SW 1271 (cell line): ENCODE measurements at places on chromosomes 11 and 22.

GRCh38 chr11:63710476-63711217 lies 29.3 kb downstream of the RTN3 start:
- no peak for DNase-seq

DNA sequence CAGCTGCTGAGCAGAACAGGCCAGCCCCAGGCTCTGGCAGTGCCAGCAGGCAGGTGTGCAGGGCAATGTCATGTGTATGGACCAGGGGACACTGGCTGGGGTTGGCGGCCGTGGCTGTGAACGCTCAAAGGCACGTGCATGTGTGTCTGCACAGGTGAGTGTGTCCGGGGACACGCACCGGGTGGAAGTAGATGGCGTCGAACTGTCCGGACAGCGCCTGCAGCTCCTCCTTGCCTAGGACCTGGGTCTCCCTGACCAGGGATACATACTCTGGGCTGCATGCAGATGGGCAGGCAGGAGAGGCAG lies 863 bp downstream of the HDAC10 start:
- DNase-seq, result no peak

DNA sequence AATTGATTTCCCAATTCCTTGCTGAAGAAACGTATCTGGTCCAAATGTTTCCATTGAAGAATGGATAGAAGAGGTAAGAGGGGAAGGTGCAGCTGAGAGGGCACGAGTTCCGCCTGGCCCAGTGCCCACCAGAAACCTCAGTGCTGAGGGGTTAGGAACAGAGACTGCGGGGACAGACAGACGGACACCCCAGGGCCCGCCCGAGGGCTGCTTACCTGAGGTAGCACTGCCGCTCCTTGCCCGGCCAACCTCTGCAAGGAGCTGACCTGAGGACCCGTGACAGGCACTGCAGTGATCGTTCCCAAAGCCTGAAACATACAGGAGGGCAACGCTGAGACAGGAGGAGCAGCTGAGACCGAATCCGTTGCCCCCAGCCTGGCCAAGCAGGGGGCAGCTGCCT lies 89.6 kb downstream of the PHF21B start:
- no peak for DNase-seq

DNA sequence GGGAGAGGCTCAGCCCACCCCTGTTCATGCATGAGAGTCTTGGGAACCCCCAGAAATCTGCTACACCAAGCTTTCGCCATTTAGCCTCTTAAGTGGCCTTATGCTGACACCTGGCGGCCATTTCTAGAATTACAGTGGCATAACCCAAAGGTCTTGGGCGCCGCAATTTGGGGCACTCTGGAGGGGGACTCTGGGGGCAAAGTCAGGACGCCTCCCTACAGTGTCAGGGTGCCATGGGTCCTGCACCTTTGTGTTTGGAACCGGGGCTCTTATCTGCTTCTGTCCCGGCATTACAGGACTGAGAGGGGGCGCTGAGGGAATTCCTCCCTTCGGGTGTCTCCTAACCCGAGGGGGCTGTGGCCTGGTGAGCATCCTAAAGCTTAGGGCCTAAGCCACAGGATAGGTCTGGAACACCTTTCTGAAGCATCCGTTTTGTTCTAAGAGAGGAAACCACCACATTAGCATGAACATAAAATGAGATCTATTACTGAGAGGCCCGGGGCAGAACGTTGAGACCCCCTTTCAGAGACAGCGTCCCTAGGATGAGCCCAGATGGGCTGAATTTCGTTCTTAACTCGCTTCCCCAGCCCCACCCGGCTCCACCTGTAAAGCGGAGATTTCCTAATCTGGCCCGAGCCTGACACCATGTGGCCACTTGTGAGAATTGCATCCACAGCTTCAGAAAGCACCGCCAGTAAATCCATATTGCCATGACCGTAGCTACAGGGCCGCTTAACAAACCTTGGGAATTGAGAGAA lies 9.3 kb downstream of the INS start:
- peak; percentile 62 for DNase-seq

DNA sequence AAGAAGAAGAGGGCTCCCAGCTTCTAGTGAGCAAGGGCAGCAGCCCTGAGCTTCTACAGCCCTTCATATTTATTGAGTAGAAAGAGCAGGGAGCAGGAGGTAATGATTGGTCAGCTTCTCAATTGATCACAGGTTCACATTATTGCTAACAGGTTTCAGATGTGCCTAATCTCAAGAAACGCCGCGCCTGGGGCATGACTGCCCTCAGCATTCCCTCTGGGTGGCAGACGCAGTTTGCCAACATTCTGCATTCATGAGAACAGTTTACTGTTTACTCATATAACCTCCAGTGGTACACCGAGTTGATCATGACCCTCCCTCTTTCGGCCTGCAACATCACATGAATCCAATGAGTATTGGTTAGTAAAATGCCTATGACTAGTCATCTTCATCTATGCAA lies 4.7 kb upstream of the ZNF74 start:
- no peak for DNase-seq

- DNase-seq, result no peak
Measured at GRCh38 chr11:117876341-117877119, at the start of gene FXYD6. Gene FXYD6, minus strand, starts transcription at chr11:117876658. Its CDS starts 33,882 bp downstream, at chr11:117842776.

GRCh38 chr11:84249344-84250135 lies 963.4 kb upstream of the CCDC90B start:
- DNase-seq, result no peak

DNA sequence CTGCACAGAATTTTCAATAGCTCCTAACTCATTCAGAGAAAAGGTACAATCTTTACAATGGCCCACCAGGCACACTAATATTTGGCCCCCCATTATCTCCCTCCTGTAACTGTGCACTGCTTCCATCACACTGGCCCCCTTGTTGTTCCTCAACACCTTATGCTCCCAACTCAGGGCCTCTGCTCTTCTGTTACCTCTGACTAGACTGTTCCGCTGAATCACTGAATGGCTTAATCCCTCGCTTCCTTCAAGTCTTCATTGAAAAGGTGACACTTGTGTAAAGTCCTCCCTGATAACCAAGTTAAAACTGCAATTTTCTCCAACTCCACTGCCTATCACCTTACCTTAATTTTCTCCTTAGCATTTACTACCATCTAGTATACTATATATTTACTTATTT lies 21.8 kb downstream of the PIK3C2A start:
- no peak for DNase-seq

DNA sequence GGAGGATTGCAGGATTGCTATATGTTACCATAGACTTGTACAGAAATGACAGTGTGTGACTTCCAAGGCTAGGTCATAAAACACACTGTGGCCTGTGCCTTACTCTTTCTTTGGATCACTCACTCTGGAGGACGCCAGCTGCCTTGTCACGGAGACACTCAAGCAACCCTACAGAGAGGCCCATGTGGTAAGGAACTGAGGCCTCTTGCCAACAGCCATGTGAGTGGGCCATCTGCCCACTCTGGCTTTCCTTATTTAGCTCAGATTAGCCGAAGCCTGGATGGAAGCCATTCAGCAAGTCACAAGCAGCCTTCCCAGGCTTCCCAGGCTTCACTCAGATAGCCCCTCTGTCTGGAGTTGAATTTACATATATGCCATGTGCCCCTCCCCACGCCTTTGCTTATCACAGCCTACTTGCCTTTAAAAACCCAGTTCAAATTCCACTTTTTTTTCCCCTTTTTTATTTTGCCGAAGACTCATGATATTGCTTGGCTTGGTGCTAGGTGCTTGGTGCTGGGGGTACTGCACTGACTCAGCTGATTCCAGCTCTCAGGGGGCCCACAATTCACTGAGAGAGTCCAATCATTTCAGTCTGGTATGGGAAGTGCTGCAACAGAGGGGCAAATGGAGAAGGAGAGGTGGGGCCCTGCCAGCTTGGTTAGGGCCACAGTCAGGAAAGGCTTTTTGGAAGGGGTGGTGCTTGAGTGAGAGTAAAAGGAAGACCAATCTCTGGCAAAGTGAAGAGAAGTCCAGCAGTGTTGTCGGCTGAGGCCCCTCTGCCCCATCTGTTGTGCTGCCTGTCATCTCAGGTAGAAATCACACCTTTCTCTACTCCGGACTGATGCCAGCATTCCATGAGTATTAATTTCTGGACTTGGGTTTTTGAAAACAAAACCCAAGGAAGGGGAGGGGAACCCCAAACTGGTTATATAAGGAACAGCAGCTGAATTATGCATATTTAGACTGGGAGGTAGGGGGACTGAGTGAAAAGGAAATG lies 14.5 kb upstream of the P4HA3 start:
- no peak for DNase-seq
